ENCODE measurements at places on chromosomes 4 and X.

- DNase-seq: no peak
Observed at GRCh38 chr4:110371016-110371770, 104.8 kb upstream of the ENPEP start.

- DNase-seq: no peak
Observed at GRCh38 chr4:60155088-60155487, 1045.0 kb upstream of the ADGRL3 start.

DNA sequence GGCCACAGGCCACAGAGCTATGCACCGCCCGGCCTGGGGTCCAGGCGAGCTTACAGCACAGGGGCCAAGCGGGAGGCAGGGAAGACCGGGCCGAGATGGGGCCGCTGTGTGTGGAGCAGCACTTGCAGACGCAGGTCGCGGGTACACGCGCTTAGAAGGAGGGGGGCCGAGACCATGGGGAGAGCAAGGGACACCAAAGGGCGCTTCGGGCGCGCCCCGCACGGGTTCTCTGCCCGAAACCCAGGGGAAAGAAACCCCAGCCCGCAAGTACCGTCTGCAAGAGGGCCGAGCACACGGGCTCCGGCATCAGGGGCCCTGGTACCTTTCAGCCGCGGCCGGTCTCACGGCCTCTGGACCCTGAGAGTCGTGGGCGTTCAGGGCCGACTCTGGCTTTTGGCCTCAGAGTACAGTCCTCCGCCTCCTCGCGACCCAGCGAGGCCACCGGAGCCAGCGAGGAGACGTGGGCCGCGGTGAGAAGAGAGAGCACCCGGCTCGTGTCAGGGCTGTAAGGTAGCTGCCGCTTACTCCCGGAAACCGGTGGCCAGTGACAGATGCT is 342 bp downstream of the EOLA2 start:
- DNase-seq: no peak

DNA sequence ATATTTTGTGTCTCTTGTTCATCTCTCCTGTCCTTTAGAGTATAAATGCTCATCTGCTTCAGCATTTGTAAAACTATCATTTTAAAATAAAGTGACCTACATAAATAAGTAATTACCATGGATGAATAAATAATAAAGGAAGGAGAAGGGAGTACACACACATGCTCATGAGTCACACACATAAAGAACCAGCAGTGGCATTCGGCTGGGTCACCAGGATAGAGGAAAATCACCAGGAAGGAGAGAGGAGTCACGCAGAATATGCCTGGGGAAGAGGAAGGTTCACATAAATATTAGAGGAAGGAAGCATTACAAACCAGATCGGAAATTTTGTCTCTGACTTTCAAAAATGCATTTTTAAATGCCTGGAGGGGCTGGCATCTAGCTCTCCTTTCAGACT is 38.5 kb upstream of the MED14 start:
- no peak for DNase-seq

DNA sequence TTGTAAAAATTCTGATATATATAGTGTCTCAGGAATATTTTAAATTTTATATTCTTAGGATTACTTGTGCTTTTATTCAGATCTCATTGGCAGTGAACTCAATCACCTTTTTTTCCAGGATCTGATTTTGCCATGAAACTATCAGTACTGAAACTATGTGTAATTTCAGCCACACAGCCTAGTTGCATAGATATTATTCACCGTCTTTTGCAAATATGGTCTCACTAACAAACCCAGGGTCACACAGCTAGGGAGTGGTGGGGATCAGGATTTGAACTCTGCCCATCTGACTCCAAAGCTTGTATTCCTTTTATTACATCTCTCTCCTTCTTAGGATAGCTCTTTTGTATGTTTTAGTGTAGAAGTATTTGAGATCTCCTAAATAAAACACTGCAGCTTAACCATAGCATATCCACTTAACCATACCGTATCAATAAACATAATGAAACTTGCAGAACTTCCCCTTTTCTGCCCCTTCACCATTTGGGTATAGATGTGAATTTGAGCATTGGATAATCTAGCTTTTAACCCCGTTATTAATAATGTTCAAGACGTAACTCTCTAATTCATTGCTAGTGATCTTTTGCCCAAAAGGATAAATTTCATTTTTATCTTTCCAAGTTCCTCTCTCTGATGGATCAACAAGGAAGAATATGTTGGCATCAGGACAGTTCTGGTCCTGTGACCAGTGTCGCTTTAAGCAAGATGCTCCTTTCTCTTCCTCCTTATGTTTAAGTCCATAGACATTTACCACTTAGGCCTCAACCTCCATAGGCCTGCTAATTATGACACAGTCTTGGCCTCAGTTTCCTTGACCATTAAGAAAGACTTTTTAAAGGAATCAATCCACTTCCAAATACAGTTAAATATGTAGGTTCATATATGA is 74.6 kb downstream of the RAPGEF2 start:
- no peak for DNase-seq

DNA sequence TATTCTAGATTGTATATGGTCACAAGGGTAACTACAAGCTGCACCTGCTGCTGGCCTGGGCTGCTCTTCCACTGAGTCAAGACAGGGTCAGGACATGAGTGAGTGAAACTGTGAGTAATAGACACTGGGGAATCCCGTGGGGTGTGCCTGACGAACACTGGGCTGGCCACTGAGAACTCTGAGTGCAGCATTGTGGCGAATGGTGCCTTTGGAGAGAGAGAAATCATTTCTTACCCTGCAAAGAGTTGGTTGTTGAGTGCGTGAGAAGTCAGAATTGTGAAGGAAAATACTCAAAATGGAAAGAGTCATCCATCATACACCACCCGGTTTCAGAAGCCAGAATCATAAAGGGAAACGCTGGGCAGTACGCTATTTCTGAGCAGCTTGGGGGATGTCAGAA is 43.1 kb upstream of the LSM6 start:
- DNase-seq: no peak

- DNase-seq: no peak
Observed at GRCh38 chrX:106039920-106040319, 1.4 kb upstream of the SERPINA7 start.

GRCh38 chr4:17155486-17155885 is 257.0 kb upstream of the LDB2 start:
- DNase-seq: no peak

DNA sequence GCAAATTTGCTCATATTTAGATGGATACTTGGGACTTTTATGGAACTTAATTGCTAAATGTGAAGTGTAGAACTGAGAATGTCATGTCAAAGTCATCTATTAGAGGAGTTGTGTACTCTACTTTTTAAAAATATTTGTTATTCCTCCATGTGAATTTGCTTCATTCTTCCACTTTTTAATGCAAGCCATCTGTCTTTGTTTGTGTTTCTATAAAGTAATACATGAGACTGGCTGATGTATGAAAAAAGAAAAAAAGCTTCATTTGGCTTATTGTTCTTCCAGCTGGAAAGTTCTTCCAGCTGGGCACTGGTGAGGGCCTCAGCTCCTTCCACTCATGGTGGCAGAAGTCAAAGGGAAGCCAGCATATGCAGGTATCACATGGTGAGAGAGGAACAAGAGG is 114.6 kb upstream of the GRID2 start:
- no peak for DNase-seq

DNA sequence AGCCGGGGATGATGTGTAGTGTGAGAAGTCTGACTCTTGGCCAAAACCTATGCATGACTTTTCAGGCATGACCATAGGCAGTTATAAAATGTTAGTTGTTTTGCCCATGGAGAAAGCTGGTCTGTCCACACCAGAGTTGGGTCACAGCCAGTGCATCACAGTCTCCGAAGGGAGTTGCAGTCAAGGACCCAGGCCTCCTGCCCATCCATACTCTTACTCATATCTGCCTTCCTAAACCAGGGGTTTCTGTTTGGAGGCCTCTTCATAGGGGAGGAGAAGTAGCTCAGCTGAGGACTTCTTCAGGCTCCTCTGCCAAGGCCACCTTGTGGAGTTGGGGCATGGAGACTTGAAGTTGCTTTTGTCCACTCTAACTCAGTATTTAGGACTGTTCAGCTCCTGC is 1008.3 kb downstream of the PCDH18 start:
- DNase-seq: no peak

DNA sequence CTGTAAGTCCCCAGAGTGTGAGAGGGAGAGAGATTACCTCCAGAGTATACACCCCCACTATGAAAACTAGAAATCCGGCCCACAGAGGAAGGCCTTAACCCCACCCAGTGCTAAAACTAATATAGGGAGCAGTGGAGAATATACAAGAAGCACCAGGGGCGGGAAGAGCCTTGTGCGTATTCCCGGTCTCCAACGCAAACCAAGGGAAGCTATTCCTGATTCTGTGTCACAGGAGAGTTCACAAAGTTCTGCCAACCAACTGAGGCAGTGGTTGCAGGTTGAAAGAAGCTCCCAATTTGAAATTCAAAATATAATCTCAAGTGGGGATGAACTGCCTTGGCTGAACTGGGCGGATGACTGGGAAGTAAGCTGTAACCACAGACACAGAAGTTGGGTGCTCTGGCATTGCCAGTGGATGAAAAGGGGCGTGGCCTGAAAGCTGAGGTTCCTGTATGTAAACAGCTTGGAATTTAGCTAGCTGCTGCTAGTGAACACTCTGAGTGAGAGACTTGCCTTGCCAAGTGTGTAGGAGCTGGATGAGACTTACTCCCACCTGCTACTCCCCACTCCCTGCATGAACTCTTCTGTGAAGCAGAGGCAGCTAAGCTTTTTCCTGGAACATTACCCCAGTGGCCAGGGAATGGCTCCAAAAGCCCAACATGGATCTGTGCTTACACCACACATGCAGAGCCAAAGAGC is 32.7 kb downstream of the ELF2 start:
- DNase-seq: no peak

DNA sequence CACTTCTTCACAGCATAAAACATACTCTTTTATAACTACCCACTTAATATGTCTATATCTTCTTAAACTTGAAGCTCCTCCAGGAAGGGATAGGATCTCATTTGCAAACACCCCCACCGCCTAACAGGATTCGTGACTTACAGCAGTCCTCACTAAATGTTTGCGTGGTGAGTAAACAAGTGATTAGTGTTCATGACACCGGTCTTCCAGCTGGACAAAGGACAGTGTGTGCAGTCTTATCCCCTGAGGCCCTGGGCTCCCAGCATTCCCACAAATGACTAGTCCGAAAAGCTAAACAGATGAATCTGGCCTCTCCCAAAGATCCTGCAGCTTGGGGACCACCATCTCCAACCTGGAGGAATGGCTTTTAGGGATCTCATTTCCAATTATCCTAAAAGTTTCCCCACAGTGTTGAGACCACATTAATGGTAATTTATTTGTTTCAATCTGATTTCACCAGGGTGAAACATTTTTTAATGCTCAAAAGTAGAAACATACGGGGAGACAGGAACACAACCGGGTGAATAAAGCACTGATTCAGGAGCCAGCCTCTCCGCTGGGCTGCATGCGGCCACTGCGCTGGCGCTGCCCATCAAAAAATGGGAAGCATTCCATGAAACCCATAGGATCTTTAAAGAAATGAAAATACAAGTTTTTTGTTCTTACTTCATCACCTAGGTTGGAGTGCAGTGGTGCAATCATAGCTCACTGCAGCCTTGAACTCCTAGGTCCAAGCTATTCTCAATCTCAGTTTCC is 69.2 kb downstream of the HADH start:
- DNase-seq: no peak

GRCh38 chr4:140057701-140058100 is 96.3 kb downstream of the MAML3 start:
- no peak for DNase-seq
